Endothelial cell (in vitro differentiated cells): ENCODE measurements at places on chromosomes 2 and 18. TPM values are rescaled to one million over a fixed set of nuclear protein-coding genes. Genes with fewer than 3 reads are reported as not detected.

Gene SH3BP4
- 58.6 TPM for total RNA-seq

Gene CHRND
- total RNA-seq = not detected

Gene NCKAP1
- 171 TPM for total RNA-seq

Gene GCG
- not detected for total RNA-seq

Gene GALNT1
- 174 TPM for total RNA-seq

Gene MRPL30
- total RNA-seq = 25.9 TPM

Gene TMEFF2
- total RNA-seq = 0.10 TPM

Gene CIDEA
- 0.97 TPM for total RNA-seq

Gene HOXD13
- not detected for total RNA-seq

- no peak overlapping the region for H3K4me3 ChIP-seq
- DNase-seq = no peak
- no peaks in the 10 kb centered on the region for H3K4me1 ChIP-seq
- H3K27me3 ChIP-seq = no peaks in the 10 kb centered on the region
These were observed 684.4 kb downstream of the IRS1 start for GRCh38 chr2:226115102-226115831.

GRCh38 chr2:98781822-98782221 is 50.9 kb upstream of the MGAT4A start:
- no peak overlapping the region for H3K27ac ChIP-seq
- peaks cover 6% of the 10 kb centered on the region for H3K36me3 ChIP-seq
- no peaks in the 10 kb centered on the region for H3K27me3 ChIP-seq
- H3K4me1 ChIP-seq = no peaks in the 10 kb centered on the region

GRCh38 chr2:795531-796041 is 118.4 kb upstream of the TMEM18 start:
- no peaks in the 10 kb centered on the region for H3K4me1 ChIP-seq
- no peaks in the 10 kb centered on the region for H3K27me3 ChIP-seq
- H3K36me3 ChIP-seq = peaks cover 7% of the 10 kb centered on the region

DNA sequence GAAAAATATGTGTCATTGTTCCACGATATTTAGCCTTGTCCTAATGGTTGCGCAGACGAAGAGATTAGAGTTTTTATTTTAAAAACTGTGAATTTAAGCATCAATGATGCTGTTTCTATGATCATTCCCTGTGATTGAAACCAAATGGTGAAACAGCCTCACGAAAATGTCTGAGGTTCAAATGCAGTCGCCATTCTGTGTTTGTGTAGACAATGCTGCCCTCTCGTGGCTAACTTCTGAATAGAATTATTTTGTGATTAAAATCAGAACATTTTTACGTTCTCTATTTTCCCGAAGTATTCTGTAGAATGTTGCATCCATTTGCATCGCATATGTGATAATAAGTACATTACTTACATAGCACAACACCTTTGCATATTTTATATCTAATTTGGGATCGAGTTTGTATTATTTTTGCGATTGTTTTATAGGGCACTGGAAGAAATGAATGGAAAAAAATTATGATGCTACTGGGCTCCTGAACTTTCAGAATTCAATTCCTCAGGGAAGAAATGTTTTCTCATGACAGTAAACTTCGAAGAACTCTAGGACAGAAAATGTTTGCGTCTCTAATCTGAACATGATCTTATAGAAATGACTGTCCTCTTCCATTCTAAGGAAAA is 54.8 kb upstream of the CREB1 start:
- H3K27ac ChIP-seq = no peak overlapping the region
- H3K27me3 ChIP-seq = peaks cover 3% of the 10 kb centered on the region
- H3K36me3 ChIP-seq = no peaks in the 10 kb centered on the region

- no peak overlapping the region for H3K4me3 ChIP-seq
- no peak for DNase-seq
- peaks cover 3% of the 10 kb centered on the region for H3K27me3 ChIP-seq
- H3K27ac ChIP-seq = no peak overlapping the region
- peaks cover 2% of the 10 kb centered on the region for H3K36me3 ChIP-seq
These were observed 8.5 kb upstream of the AGAP1 start for GRCh38 chr2:235485362-235485761.

DNA sequence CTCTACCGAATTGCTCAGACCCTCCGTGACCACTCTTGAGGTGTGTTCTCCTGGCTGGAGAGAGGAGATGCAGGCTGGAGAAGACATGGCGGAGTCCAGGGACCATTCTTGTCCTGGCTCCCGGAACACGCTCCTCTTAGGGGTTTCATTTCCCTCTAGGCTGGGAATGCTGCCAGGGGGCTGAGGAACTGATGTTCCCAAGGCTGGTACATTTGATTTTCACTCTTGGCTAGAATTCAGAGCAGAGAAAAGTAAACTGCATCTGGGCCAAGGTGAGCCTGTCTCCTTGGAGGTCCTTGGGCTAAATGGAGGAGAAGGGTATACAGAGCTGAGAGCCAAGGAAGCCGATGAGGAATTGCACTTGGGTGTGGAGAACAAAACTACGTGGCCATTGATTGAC is 28.2 kb upstream of the LBH start:
- no peak overlapping the region for H3K4me3 ChIP-seq
- H3K36me3 ChIP-seq = no peaks in the 10 kb centered on the region
- no peak for DNase-seq
- H3K27me3 ChIP-seq = no peaks in the 10 kb centered on the region
- no peaks in the 10 kb centered on the region for H3K4me1 ChIP-seq

GRCh38 chr2:189366349-189366748 is 74.9 kb upstream of the WDR75 start:
- H3K4me1 ChIP-seq = no peaks in the 10 kb centered on the region
- no peak overlapping the region for H3K27ac ChIP-seq
- no peaks in the 10 kb centered on the region for H3K27me3 ChIP-seq
- no peaks in the 10 kb centered on the region for H3K36me3 ChIP-seq

DNA sequence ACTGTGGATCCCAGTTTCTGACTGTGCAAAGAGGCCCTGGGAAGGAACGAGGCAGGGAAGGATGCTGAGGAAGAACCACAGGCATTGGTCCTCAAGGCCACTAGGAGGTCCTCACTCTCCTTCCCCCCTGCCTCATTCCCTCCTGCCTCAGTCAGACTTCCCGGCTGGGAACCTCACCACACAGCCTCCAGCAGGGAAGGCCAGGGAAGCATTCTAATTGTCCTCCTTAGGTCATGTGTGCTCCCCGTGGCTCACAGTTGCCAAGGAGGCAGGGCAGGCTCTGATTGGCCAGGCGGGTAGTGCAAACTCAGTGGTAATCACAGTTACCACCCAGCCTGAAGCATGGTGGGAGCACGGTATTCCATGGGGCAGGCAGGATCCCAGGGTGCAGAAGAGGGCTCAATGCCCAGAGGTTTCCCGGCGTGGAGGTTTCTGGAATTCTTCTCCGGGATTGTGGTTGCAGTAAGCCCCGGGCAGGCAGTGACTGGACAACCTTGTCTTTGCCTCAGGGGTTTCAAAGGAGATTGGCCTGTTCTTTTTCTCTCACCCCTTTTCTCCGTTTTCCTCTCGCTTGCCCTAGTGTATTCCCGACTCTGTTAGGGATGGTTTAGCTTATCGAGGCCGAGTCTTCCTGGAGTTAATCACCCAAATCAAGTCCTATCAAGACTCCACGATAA is 27.1 kb downstream of the FER1L5 start:
- H3K4me1 ChIP-seq = peaks cover 11% of the 10 kb centered on the region
- H3K27me3 ChIP-seq = peaks cover 7% of the 10 kb centered on the region
- H3K4me3 ChIP-seq = no peak overlapping the region
- H3K36me3 ChIP-seq = peaks cover 4% of the 10 kb centered on the region
- DNase-seq = no peak
- H3K27ac ChIP-seq = no peak overlapping the region

DNA sequence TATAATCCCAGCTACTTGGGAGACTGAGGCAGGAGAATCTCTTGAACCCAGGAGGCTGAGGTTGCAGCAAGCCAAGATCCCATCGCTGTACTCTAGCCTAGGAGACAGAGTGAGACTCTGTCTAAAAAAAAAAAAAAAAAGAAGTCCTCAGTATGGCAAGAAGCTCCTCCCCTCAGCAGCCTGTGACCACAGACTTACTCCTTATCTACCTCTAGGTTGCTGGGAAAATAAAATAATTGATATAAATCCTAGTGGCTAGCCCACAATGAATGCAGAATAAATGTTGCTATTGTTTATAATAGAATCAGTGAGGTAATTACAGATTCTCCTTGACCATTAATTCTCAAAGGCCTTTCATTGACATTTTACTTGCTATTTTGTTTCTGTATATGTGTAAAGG is 70.6 kb downstream of the IRS1 start:
- DNase-seq = no peak
- no peaks in the 10 kb centered on the region for H3K4me1 ChIP-seq
- H3K27me3 ChIP-seq = no peaks in the 10 kb centered on the region
- H3K36me3 ChIP-seq = no peaks in the 10 kb centered on the region

- H3K36me3 ChIP-seq = no peaks in the 10 kb centered on the region
- H3K27ac ChIP-seq = no peak overlapping the region
- DNase-seq = no peak
- no peaks in the 10 kb centered on the region for H3K27me3 ChIP-seq
These were observed 216.9 kb downstream of the BCL11A start for GRCh38 chr2:60336442-60337141.

- peak; percentile 34 for DNase-seq
- H3K4me1 ChIP-seq = peaks cover 41% of the 10 kb centered on the region
- peaks cover 11% of the 10 kb centered on the region for H3K27me3 ChIP-seq
- H3K36me3 ChIP-seq = peaks cover 4% of the 10 kb centered on the region
- peak overlapping the region; percentile 84 for H3K27ac ChIP-seq
These were observed 32.6 kb downstream of the MARCHF4 start for GRCh38 chr2:216339456-216340279.

DNA sequence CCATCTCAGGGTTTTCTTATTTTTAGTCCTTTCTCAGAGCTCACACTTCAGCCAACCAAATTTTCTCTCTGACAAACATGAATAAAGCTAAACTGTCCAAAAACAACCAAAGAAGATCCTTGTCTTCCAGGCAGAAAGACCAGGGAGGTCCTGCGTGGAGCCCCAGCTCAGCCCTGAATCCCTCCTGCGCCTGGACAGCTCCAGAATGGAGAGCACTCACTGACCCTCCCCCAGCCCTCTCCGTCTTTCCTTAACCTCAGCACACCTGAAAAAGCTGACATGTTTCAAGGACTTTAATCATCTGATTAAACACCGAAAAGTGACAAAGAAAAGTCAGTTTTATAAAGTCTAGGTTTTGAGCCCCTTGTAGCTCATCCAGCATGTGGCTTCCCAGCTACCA is 22.9 kb upstream of the GNAL start:
- no peak overlapping the region for H3K27ac ChIP-seq
- H3K4me1 ChIP-seq = peaks cover 25% of the 10 kb centered on the region
- H3K4me3 ChIP-seq = no peak overlapping the region
- H3K36me3 ChIP-seq = no peaks in the 10 kb centered on the region
- peaks cover 1% of the 10 kb centered on the region for H3K27me3 ChIP-seq

GRCh38 chr2:218021536-218022071 is 18.8 kb upstream of the TNS1 start:
- H3K4me3 ChIP-seq = no peak overlapping the region
- no peak for DNase-seq
- no peak overlapping the region for H3K27ac ChIP-seq

GRCh38 chr2:44774826-44775492 is 166.5 kb upstream of the SIX3 start:
- H3K4me1 ChIP-seq = peaks cover 24% of the 10 kb centered on the region
- peaks cover 12% of the 10 kb centered on the region for H3K27me3 ChIP-seq
- no peak overlapping the region for H3K4me3 ChIP-seq
- no peak overlapping the region for H3K27ac ChIP-seq

DNA sequence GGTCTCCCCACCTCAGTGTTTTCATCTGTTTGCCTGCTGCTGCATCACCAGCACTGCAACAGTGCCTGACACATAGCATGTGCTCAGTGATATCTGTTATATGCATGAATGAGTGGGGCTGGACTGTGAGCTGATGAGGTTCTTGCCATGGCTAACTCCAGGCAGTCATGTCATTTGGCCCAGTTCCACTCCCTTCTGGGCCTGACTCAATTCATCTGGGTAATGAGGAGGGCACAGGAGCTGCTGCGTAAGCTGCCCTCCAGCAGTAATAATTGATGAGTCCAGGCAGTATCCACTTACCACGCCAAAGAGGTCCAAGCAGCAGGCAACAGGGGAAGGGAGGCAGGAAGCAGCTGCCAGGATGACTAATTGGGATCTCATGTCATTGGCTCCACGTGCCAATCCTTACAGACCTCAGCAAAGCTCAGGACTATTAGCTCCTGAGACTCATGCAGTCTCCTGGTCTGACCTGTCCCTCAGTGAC is 34.1 kb upstream of the MAT2A start:
- no peaks in the 10 kb centered on the region for H3K36me3 ChIP-seq
- H3K4me3 ChIP-seq = no peak overlapping the region
- peaks cover 4% of the 10 kb centered on the region for H3K4me1 ChIP-seq
- H3K27me3 ChIP-seq = peaks cover 4% of the 10 kb centered on the region
- no peak overlapping the region for H3K27ac ChIP-seq

GRCh38 chr2:163207693-163208370 is 369.3 kb upstream of the KCNH7 start:
- DNase-seq = no peak
- H3K27me3 ChIP-seq = no peaks in the 10 kb centered on the region
- no peak overlapping the region for H3K4me3 ChIP-seq

DNA sequence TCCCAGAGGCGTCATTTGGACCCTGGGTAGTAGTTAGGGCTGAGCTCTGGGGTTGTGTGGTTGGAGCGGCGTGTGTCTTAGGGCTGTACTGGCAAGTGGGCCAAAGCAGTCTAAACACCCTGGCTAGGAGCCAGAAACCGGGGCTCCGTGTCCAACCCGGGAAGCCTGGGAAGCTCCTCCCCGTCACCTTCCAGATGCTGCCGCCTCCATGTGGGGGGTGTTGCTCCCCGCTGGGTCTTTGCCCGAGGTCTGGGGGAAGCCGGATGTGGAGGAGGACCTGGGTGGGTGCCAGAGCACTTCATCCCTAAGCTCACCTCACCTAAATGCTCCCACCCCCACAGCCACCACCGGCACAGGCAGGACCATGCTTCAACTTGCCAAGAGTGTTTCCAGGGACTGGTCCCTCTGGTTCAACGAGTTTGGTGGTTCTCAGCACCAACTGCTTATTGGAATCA is 25.4 kb downstream of the TET3 start:
- peaks cover 2% of the 10 kb centered on the region for H3K36me3 ChIP-seq
- H3K4me3 ChIP-seq = no peak overlapping the region
- peaks cover 32% of the 10 kb centered on the region for H3K4me1 ChIP-seq
- peaks cover 1% of the 10 kb centered on the region for H3K27me3 ChIP-seq

- H3K27ac ChIP-seq = no peak overlapping the region
- no peaks in the 10 kb centered on the region for H3K27me3 ChIP-seq
- H3K4me3 ChIP-seq = no peak overlapping the region
- DNase-seq = no peak
- H3K4me1 ChIP-seq = no peaks in the 10 kb centered on the region
These were observed 647.1 kb upstream of the CRIM1 start for GRCh38 chr2:35708411-35708923.

- DNase-seq = no peak
- peaks cover 4% of the 10 kb centered on the region for H3K4me1 ChIP-seq
- H3K4me3 ChIP-seq = no peak overlapping the region
- H3K27ac ChIP-seq = no peak overlapping the region
- H3K36me3 ChIP-seq = no peaks in the 10 kb centered on the region
These were observed 98.6 kb downstream of the BABAM2 start for GRCh38 chr2:27989149-27989548.
